ENCODE measurements at places on chromosomes 16 and 17.
A peak's percentile ranks its signal among the peaks of the same experiment; 100 is the strongest.

DNA sequence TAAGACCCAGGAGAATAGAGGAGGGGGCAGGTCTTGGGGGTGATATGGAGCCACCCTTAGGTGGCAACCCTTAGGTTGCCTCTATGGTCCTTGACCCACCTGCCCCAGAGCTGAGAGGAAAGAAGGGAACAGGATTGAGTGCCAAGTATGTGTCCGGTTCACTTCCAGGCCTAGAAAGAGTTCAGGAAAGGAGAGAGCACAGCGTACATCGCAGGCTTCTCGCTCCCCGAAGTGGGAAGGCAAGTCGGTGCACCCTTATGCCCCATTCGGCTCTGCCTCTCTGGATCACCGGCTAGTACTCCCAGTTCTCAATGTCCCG lies 631 bp downstream of the SP6 start:
- DNase-seq = no peak

DNA sequence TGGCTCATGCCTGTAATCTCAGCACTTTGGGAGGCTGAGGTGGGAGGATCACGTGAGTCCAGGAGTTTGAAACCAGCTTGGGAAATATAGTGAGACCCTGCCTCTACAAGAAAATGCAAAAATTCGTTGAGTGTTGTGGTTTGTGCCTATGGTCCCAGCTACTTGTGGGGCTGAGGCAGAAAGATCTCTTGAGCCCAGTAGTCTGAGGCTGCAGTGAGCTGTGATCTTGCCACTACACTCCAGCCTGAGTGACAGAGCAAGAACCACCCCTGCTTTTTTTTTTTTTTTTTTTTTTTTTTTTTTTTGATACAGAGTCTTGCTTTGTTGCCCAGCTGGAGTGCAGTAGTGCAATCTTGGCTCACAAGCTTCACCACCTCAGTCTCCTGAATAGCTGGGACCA lies 34.0 kb downstream of the ITGB3 start:
- DNase-seq = no peak

DNA sequence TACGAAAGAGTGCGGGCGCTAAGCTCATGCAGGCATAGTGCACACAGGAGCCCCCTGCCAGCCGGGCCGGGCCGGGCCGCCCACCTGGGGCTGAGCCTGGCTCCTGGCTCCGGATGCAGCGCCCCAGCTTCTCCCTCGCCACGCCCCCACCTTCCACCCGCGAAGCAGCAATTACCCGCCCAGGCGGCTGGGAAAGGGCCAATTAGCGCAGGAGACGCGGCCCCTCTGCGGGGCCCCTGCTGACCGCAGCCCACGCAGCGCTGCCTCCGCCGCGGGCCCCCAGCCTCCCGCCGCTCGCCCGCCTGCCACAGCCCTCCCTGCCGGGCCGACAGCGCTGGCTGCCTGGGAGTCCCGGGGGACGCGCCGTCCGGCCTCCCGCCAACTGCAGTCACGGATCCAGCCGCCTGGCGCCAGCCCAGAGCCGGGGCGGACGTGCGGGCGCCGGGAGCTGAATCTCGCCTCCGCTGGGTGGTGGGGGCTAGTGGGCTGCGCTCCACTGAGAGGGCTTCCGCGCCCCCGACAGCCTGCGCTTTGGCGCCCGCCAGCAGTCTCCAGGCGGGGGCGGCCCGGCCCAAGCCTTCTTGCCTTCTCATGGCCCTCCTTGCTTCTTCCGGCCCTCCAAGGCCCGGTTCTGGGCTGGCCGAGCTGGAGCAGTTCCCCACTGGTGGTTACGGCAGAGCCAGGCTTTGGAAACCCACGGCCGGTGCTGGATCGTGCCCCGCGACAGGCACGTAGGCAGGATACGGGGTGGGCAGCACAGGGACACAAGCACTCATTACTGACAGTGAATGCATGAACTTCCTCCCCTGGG lies 14.9 kb upstream of the CBFB start:
- peak; percentile 78 for DNase-seq

GRCh38 chr16:10003486-10003885 lies 178.7 kb downstream of the GRIN2A start:
- no peak for DNase-seq

DNA sequence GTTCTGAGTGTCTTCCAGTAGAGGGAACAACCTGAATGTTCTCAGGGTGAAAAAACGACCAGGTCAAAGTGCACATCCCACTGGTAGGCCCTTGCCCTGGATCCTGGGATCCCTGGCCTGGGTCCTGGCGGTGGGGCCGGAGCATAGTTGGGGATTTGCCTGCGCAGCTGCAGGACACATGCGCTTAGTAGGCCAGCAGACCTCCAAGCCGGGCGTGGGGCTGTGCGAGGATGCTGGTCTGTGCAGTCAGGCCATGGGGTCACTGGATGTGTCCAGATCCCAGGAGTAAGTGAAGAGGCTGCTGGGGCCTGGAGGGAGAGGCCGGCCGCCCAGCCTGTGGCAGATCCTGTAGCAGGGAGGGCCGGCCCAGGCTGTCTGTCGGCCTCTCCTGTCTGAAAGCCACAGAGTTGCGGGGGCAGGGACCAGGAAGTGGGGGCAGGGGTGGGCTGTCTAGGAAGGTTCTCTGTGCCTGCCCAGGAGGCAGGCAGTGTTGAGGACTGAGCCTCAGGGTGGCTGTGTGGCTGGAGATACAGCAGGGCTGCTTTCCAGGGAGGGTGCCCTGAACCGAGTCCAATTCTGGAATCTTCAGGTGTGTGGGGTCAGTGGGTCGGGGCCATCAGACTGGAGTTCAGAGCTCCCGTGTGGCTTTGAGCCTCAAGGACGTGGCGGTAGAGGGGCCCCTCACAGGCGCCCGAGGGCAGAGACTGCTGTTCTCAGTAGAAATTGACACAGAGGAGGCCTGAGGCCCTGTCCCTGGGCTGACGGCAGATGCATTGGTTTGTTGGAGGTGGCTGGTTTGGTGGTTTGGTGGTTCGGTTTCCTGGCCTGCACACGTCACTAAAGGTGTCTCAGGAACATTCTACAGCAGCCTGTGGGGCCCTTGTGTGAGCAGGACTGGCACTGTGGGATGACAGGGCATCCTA lies 17.2 kb upstream of the NUDT16L1 start:
- DNase-seq = peak; percentile 61

- no peak for DNase-seq
These were observed 22.9 kb downstream of the SEC14L1 start for GRCh38 chr17:77163511-77164280.

DNA sequence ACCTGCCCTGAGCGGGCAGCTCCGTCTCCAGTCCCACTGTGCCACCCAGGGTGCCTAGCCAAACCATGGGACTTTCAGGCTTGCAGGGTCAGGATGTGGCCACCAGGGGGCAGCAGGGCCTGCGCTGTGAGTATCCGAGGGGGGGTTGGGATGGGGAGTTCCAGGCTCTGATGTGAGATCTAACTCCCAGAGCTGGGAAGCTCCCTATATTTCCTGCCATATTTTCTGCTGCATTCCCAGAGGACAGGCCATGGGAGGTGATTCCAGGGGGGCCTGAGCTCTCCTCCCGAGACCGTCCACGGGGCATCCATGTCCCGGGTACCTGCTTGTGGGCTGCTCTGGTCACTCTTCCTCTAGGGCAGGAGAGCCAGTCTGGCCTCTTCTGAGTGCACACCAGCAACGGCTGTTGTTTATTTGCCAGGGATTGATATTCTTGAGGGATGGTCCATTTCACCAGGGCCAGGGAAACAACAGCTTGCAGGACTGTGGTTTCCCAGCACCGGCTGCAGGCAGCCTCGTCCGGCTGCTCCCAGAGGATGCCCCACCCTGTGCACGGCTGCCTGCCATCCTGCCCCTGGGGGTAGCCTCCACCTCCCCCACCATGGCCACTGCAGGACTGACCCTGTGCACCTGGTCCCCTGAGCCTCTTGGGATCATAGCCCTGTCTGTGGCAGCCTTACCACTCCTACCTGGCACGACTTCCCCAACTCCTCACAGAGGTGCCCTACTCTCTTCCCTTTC lies 1.2 kb downstream of the GPR142 start:
- peak; percentile 76 for DNase-seq

GRCh38 chr17:67830440-67830839 lies 5.1 kb downstream of the BPTF start:
- DNase-seq = no peak

DNA sequence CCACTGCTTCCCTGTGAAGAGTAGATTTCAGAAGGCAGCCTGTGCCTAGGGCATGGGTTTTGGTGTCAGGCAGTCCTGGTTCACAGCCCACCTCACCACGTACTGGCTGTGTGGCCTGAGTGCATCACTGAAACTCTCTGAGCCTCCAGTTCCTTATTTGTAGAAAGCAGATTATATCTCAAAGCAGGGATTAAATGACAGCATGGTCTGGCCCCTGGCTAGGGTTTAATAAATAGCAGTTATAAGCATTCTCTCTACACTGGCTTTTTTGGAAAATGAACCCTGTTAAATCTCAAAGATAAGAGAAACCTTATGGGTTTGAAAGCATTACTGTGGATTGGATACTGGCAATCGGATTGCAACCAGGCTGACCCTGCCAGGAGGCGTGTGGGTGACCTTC lies 2.9 kb upstream of the MT1M start:
- no peak for DNase-seq

DNA sequence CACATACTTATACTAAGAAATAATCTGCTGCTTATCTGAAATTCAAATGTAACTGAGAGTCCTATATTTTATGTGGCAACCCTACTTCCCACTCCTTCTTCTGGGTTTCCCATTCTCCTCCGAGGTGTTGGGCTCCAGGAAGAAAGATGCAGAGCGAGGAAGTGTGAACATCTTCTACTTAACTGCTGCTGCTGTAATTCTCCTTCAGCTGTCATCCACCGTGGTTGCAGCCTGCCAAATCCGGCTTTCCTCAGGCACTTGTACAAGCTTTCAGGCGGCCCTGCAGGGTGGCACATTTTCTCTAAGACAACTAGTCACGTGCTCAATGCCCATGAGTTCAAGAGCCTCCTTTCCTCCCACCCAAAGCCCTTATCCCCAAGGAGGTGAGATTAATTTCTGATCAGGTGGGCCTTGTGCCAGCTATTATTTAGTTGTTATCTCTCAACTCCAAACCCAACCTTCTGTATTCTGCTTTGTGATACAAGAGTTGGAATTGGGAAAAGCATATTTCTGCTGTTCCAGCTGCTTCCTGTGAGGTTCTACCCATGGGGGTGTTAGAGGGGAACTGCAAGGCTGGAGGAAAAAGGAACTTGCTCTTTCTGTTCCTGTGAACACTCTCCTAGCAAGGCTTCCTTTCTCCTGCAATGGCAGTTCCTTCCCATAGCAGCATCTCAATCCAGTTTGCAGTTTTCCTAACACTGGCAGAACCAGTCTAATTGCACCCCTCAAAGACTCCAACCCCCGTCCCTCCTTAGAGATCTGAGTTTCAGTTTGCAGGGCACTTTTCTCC lies 67.6 kb upstream of the RBBP6 start:
- DNase-seq = no peak

- DNase-seq = no peak
These were observed 5.6 kb upstream of the RNPS1 start for GRCh38 chr16:2273484-2273883.

DNA sequence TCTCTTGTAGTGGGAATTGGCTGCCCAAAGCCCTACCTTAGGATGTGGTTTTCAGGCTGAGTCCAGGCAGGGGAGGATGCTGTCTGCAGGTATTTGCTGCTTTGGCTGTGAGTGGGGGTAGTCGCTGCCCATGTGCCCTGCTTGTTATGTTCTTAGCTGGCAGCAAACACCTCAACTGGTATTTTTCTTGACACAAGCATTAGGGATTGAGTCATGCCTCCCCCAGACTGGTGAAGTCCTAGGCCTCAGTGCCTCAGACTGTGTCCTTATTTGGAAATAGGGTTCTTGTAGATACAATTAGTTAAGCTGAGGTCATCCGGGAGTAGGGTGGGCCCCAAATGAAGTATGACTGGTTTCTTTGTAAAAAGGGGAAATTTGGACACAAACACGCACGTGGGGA lies 808.3 kb upstream of the EEF2KMT start:
- no peak for DNase-seq

DNA sequence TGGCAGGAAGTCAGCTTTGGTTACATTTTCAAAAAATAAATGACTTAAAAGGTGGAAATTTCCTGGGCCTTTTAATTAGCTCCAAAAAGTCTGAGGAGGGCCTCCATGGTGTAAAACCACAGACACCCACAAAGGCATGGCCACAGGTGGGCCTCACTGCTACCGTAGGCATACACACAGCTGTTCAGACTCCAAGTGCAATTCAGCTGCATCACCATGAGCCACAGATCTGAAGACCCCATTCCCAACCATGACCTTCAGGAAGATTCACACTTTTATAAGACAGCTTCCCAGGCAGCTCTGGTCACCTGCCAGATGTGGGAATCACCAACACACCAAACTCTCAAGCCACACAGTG lies 20.6 kb downstream of the CSNK2A2 start:
- DNase-seq = no peak

GRCh38 chr17:21389394-21389793 lies 13.2 kb downstream of the KCNJ12 start:
- no peak for DNase-seq

GRCh38 chr17:80071116-80071841 lies 30.1 kb upstream of the GAA start:
- DNase-seq = no peak

- no peak for DNase-seq
These were observed 58.3 kb downstream of the USP32 start for GRCh38 chr17:60333628-60334031.

GRCh38 chr16:88700636-88701482 lies 5.3 kb downstream of the RNF166 start:
- DNase-seq = peak; percentile 95

GRCh38 chr17:36972186-36972700 lies 23.5 kb downstream of the AATF start:
- no peak for DNase-seq

- no peak for DNase-seq
These were observed 5.3 kb downstream of the SHPK start for GRCh38 chr17:3630781-3631180.

- DNase-seq = peak; percentile 87
These were observed at the start of gene CRISPLD2 for GRCh38 chr16:84819644-84820304. TSS of gene CRISPLD2 (plus strand) at chr16:84819985. CDS start at chr16:84838496, 18,511 bp downstream.

GRCh38 chr16:4110065-4110464 lies 6.2 kb downstream of the ADCY9 start:
- no peak for DNase-seq

GRCh38 chr16:15932939-15933338 lies 16.5 kb upstream of the ABCC1 start:
- no peak for DNase-seq

- no peak for DNase-seq
These were observed 7.3 kb upstream of the SLC5A10 start for GRCh38 chr17:18944646-18945045.

- no peak for DNase-seq
These were observed 13.3 kb upstream of the SPOP start for GRCh38 chr17:49691086-49691676.

DNA sequence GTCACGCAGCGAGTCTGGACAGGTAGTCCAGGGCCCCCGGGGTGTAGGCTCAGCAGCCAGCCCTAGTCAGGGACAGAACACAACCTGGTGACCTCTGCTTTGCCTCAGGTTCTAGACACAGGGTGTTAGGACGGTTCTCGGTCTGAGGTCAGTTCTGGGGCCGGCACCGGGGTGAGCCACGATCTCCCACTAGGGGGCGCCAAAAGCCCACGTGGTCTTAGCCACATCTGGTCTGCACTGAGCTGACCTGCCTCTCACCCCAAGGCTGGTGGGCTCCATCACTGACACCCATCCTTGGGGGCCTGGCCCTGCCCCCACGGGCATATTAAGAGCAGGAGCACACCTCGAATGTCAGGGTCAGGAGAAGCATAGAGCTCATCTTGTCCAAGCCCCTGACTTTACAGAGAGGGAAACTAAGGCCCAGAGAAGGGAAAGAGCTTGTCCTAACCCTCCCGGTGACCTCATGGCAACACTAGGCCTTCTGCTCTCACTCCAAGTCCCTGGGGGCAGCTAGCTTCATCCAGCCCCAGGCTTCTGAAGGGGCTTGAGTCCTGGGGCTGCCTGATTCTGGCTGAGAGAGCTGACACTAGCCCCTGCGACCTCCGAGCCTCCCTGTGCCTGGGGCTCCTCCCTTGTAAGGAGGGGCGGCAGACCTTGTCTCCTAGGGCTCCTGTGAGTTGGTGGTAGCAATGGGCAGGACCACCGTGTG lies 9.0 kb downstream of the SLC5A10 start:
- peak; percentile 82 for DNase-seq

All from activated naive CD4-positive, alpha-beta T cell treated with Interleukin-2 at 50 U/mL for 16 hours (primary cell).